ENCODE measurements at places on chromosomes 1 and 21.

DNA sequence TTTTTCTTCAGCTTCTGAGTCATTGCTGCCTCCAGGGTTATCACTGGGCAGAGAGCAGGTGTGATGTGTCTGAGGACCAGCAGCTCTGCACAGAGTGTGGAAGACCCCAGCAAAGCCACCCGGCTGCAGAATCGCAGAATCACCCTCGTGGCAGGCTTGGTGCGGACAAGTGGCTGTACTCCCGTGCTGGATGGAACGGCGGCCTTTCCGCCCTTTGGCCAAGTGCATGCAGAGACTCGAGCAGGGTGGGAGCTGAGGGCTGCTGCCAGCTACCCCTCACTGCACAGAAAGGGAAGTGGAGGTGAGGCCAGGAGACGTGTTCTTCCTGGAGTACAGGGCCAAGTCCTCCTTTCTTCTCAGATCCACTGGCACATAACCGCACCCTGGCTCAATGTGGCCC is 162.5 kb downstream of the PCBP3 start:
- DNase-seq = no peak

DNA sequence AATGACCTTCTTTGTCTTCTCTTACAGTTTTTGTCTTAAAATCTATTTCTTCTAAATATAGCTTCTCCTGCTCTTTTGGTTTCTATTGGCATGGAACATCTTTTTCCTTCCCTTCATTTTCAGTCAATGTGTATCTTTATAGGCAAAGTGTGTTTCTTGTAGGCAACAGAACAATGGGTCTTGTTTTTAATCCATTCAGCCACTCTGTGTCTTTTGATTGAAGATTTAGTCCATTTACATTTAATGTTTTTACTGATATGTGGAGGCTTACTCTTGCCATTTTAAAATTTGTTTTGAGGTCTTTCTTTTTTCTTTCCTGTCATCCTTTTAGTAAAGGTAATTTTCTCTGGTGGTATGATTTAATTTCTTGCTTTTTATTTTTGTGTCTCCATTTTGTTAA is 271.2 kb upstream of the ZP4 start:
- no peak for DNase-seq

DNA sequence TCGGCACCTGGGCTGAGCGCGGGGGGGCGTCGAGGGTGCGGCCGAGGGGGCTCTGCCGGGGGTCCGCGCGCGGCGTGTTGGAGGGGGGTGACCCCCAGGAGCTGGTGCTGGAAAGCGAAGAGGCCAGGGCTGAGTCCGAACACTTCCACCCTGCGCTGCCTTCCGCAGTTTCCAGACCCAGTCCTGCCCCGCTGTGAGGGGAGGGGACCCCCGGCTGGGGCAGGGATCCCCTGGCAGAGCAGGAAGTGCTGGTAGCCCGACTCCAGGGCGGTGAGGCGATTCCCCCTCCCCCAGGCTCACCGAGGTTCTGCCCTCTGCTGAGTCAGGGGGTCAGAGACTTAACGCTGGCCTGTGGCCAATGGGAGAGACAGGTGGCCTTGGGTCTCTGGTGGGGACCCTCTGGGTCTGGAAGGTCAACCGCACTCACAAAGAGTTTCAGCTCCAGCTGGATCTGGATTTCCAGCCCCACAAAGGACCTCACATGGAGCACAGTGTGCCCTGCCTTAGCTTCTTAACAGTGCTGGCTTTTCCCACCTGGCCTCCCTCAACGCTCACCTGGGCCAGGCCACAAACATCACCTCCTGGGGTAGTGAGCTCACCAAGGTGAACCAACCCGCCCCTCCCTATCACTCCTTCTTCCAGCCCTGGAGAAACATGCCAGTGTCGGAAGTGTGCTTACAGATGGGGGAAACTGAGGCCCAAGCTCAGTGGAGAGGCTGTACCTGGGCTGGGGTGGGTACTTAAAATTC is 39.8 kb upstream of the SYNC start:
- peak; percentile 35 for DNase-seq

GRCh38 chr1:17559615-17560419 is 20.3 kb downstream of the ARHGEF10L start:
- no peak for DNase-seq

DNA sequence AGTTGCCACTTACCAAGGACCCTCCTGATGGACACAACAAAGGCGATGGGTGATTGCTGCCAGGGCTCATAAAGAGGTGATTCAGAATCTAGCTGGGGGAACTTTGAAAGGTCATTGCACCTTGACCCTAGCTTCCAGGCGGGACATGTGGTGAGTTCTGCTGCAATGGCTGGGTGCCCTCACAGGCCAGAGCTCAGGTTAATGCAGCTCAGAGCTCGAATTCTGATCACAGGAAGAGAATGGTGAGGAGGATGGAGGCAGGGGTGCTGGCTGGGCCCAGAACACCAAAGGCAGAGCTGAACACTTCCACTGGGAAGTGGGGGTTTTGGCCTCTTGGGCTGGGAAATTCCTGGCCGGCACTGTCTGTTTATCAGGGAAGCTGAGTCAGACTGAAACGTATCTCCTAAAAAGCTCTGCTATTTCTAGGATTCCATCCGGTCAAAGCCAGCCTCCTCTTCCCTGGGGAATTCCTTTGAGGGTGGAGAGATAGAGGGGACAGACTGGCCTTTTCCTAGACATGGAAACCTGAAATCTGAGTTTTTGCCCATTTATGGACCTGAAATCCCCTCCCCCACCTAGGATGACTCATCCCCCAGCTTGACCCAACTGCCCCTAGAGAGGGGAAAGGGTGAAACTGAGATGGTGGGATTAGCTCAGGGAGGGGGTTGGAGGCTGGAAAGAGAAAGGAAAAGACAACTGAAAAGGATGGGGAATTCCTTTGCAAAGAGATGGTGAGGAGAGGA is 27.2 kb downstream of the NUAK2 start:
- DNase-seq = no peak

DNA sequence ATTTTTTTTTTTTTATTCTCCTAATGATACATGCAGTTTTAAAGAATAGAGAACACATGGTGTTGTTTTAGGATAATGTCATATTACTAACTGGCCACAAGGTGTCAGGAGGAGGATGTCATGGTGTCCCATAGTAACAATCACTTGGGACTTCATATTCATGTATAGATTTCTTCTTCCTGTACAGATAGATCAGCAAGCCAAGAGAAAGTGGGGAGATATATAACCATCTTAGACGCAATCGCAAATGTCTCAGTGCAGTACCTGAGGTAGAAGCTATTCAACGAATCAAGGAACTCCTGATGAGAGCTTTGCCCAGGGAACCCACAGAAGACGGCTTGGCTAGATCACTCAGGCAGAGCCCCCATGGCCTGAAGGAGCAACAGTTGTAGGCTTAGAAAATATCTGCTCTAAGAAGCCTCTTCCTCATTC is 12.3 kb downstream of the OR2T11 start:
- DNase-seq = peak; percentile 0

GRCh38 chr21:39388038-39388810 is 39.3 kb upstream of the HMGN1 start:
- DNase-seq = peak; percentile 90

GRCh38 chr1:6503884-6504602 is 12.6 kb upstream of the PLEKHG5 start:
- no peak for DNase-seq

- no peak for DNase-seq
These were observed 10.4 kb upstream of the AGO4 start for GRCh38 chr1:35797380-35797779.

GRCh38 chr1:240528591-240528990 is 83.4 kb downstream of the GREM2 start:
- no peak for DNase-seq

DNA sequence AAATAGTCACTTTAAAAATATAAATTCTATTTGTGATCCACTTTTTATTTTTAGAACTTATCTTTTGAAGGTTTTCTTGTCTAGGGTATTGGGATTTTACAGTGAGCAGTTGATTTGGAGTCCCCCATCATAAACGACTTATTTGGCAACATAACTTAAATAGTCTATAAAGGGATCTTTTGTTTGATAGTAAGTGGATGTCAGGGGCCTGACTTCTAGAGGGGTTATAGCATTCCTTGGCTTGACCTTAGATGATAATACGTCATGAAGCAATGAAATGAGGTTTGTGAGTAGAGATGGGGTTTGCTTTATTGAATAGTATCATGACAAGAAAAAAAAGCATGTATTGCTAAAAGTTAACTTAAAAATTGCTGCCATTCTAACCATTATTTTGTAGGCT is 17.8 kb downstream of the VPS45 start:
- DNase-seq = no peak

Measured in tongue (tissue), 3 donors.